ENCODE measurements at places on chromosomes 13 and 19.

DNA sequence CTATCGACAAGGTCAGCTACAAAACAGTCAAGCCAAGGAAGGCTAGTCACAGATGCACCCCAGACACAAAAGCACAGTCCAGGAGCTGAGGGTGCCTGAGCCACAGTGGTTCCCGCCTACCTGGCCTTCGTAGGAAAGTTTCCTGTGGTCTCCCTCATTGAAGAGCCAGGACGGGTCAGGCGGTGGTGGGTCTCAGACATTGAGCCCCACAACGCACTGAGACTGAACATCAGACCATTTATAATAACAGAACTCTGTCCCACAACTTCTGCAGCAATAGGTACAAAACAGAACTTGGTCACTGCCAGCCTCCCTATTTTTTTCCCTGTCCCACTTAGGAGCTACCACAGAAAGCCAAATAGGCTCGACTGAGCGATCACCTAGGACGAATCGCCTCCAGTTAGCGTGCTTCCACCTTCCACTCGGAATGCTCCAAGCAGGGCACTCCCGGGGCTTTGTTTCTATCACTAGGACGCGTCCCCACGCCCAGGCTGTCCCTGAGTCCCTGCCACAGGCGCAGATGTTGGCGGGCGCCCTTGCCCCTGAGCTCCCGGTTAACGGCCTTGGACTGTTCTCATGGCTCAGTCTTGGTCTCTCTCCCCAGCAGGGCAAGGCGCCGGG is 640 bp upstream of the ZNF544 start:
- DNase-seq = no peak

DNA sequence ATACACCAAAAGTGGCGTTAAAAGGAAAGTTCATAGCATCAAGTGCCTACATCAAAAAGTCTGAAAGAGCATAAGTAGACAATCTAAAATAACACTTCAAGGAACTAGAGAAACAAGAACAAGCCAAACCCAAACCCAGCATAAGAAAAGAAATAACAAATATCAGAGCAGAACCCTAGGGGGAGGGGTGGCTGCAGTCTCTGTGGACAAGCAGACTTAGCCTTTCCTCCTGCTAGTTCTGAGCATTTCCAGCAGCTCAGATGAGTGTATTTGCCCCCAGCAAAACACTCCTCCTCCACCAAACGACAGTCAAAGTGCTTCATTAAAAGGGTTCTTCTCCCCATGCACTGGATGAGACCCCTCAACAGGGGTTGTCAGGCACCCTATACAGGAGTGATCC is 7.1 kb upstream of the ZNF90 start:
- DNase-seq = no peak

- DNase-seq = no peak
These were observed 39.3 kb upstream of the KL start for GRCh38 chr13:32976912-32977311.

- peak; percentile 90 for DNase-seq
These were observed at the start of gene FCGBP for GRCh38 chr19:39934584-39935363. Gene FCGBP (minus strand): TSS chr19:39934634.

- no peak for DNase-seq
These were observed 32.2 kb downstream of the WTIP start for GRCh38 chr19:34513767-34514166.

GRCh38 chr13:99442273-99442895 is 58.9 kb upstream of the TM9SF2 start:
- DNase-seq = peak; percentile 84

Measured in Peyer's patch (tissue), 4 donors.